ENCODE measurements at places on chromosomes 4 and X.
A peak's percentile ranks its signal among the peaks of the same experiment; 100 is the strongest.

DNA sequence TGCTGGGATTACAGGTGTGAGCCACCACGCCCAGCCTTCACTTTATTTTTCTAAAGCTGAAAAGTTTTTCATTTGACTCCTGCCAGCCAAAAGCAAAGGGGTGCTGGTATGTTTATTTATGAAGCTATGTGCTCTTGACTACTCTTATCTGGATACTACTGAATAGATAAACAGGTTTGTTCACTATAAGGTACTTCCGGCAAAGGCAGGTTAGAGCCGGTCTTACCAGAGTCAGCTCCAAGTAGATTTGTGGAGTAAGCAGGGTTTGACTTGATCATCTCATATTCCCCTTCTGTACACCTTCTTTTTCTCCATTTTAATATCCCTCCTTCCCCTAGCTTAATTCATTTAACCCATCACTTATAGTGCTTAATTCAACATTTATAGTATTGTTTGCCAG is 175.4 kb upstream of the MBNL3 start:
- DNase-seq, result peak; percentile 62

GRCh38 chr4:111400741-111401140 is 744.5 kb upstream of the FAM241A start:
- peak; percentile 7 for DNase-seq

DNA sequence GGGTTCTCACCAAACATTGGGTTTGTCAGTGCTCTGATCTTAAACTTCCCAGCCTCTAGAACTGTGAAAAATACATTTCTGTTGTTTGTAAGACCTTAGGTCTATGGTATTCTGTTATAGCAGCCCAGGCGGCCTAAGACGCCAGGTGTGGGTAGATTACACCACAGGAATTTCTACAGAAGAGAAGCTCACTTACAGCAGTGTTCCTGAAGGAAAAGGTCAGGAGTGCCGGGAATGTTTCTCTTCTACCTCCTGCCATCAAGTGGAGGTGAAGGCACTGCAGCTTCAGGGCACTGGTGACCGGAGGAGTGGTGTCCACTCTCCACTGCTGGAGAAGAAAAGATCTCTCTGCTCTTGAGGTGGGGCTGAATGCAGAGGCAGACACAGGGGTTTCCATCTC is 45.7 kb downstream of the FHDC1 start:
- DNase-seq, result no peak

- DNase-seq, result peak; percentile 52
Observed at GRCh38 chrX:133297284-133297683, 79.1 kb upstream of the TFDP3 start.

DNA sequence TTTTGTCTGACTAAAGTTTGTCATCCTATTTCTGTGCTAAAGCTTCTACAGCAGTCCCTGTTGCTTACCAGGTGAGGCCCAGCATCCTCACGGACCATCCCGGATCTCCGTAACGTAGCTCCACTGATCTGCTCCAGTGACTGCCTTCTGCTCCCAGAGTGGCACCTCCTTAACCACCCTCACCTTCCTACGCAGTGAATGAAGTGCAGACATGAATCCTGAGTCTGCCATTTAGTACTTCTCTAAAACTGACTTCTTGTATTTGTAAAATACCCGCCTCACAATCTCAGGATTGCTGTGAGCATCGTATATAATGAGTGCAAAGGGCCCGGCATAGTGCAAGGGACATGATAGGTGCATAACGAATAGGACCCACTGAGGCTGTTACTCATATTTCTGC is 27.7 kb upstream of the ACSL1 start:
- no peak for DNase-seq

DNA sequence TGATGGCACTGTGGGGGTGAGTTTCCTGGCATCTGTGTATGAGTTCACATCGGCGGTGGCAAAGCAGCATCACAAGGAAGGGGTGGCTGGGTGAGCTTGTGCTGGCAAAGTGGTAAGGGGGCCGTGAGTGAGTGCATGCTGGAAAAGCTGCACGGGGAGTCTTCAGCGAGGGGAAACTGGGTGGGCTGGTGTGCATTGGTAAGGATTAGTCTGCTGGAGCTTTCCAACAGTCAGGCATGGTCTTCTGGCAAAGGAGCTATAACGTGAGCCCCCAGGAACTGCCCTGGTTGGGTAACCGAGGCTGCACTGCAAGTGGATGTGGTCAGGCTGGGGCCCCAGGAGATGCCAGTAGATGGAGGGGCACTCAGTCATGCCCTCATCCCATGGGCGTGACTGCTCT is 30.7 kb downstream of the ADAM29 start:
- DNase-seq, result no peak

DNA sequence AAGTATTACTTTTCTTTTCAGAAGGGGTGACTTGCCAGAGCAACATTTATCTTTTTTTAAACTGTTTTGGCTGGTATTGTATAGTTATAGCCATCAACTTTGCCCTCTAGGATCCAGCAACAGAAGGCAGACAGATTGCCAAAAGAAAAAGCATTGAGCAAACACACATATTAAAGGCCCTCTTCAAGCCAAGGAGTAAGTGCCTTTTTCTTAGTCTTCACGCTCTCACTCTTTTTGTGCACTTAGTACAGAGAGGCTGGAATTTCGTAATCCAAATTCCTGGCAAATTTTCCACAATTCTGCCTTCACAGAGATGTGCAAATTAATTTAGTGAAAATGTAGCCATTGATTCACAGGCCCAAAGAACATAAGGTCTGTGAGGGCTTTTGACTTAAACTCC is 253.1 kb upstream of the EDA2R start:
- DNase-seq, result no peak

Data from bronchial epithelial cell (primary cell).